ENCODE measurements at places on chromosomes 3 and 15. TPM values are rescaled to one million over a fixed set of nuclear protein-coding genes. Genes with fewer than 3 reads are reported as not detected.

Gene PPP2R3A
- total RNA-seq = 20.6 TPM

Gene SATB1
- total RNA-seq = 15.7 TPM

Gene ILDR1
- not detected for total RNA-seq

Gene SKOR1
- 0.07 TPM for total RNA-seq

Gene CTXND1
- not detected for total RNA-seq

Gene ESYT3
- total RNA-seq = 0.07 TPM

Gene ASB14
- not detected for total RNA-seq

Gene LIPC
- total RNA-seq = 0.07 TPM

Gene EPHB1
- total RNA-seq = 0.79 TPM

Gene ZNF80
- not detected for total RNA-seq

Gene FBXL22
- total RNA-seq = 0.13 TPM

Gene ROBO2
- not detected for total RNA-seq

Gene TMA7
- 317 TPM for total RNA-seq

Gene PLSCR2
- not detected for total RNA-seq

Gene EPHA3
- total RNA-seq = not detected

Gene PAK6
- total RNA-seq = not detected

Gene ATP13A5
- total RNA-seq = not detected

Gene INKA1
- total RNA-seq = 5.8 TPM

Gene MESP1
- total RNA-seq = 0.36 TPM

Gene DUOXA2
- total RNA-seq = not detected

Gene ANKUB1
- not detected for total RNA-seq

Gene GOLGA6L7
- total RNA-seq = not detected

Gene ZMYND10
- total RNA-seq = 0.13 TPM

Gene NLGN1
- total RNA-seq = 52.5 TPM

Gene RHOV
- total RNA-seq = not detected

Gene OR5K2
- not detected for total RNA-seq

Gene NR2E3
- 0.27 TPM for total RNA-seq

Gene ELL3
- total RNA-seq = 2.0 TPM

Gene CACNA2D3
- total RNA-seq = not detected

Gene CCDC13
- total RNA-seq = 0.07 TPM

Gene MKRN2OS
- total RNA-seq = not detected

Gene TM4SF1
- total RNA-seq = 906 TPM

Gene RFT1
- 18.2 TPM for total RNA-seq

Gene ITPKA
- 0.36 TPM for total RNA-seq

Gene CAND2
- 1.6 TPM for total RNA-seq

Gene KIF15
- total RNA-seq = 21.1 TPM

Gene TRH
- not detected for total RNA-seq

Gene SAXO2
- total RNA-seq = 0.40 TPM

Gene GABRA5
- not detected for total RNA-seq

Gene EPHA6
- total RNA-seq = not detected

Gene ABI3BP
- 36.0 TPM for total RNA-seq

Gene TRAT1
- not detected for total RNA-seq

Gene GLDN
- not detected for total RNA-seq

Gene KY
- not detected for total RNA-seq

Gene RIOX2
- 35.8 TPM for total RNA-seq

Gene AMIGO3
- 0.14 TPM for total RNA-seq

Gene BMF
- total RNA-seq = 2.3 TPM

Gene RAD51
- total RNA-seq = 12.1 TPM

Gene RAB7A
- total RNA-seq = 139 TPM

Gene AADACL2
- total RNA-seq = not detected

Gene GOLGA8S
- total RNA-seq = 0.07 TPM

Gene GP9
- not detected for total RNA-seq

Gene TGM4
- total RNA-seq = 0.13 TPM

Gene MTFMT
- total RNA-seq = 30.0 TPM

Gene RASGRP1
- 0.13 TPM for total RNA-seq

Gene PAQR5
- total RNA-seq = not detected

Gene GPR27
- 0.07 TPM for total RNA-seq
